ENCODE measurements at places on chromosomes 11 and 22. TPM values are rescaled to one million over a fixed set of nuclear protein-coding genes. Genes with fewer than 3 reads are reported as not detected.

DNA sequence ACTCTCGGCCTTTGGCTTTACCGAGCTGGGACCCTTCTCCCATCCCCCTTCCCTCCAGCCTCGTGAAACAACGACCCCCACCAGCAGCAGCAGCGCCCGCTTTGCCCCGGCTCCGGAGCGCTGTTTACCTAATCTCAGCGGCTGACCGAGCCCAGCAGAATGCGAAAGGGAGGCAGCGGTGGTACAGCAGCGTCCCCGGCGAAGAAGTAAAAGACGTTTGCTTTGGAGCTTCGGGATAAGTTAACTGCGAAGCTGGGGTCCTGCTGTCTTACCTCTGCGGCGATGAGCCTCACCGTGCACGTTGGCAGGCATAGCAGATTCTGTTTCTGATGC is 2.0 kb upstream of the LARGE1 start:
- peak; percentile 51 for DNase-seq
- H3K27me3 ChIP-seq: no peaks in the 10 kb centered on the region
- H3K4me3 ChIP-seq: peak overlapping the region; percentile 63
- H3K36me3 ChIP-seq: no peaks in the 10 kb centered on the region

- DNase-seq: no peak
- no peaks in the 10 kb centered on the region for H3K36me3 ChIP-seq
- H3K27me3 ChIP-seq: no peaks in the 10 kb centered on the region
- no peak overlapping the region for H3K4me3 ChIP-seq
- H3K4me1 ChIP-seq: no peaks in the 10 kb centered on the region
Observed at GRCh38 chr22:19057999-19058491, 64.2 kb downstream of the DGCR2 start.

- H3K27me3 ChIP-seq: no peaks in the 10 kb centered on the region
- H3K36me3 ChIP-seq: no peaks in the 10 kb centered on the region
- H3K27ac ChIP-seq: no peak overlapping the region
- H3K4me3 ChIP-seq: no peak overlapping the region
- no peak for DNase-seq
Observed at GRCh38 chr22:33620085-33620484, 300.2 kb downstream of the LARGE1 start.

- no peak for DNase-seq
- H3K4me3 ChIP-seq: no peak overlapping the region
- H3K4me1 ChIP-seq: no peaks in the 10 kb centered on the region
Observed at GRCh38 chr11:86294026-86294425, 8.0 kb upstream of the HIKESHI start.

DNA sequence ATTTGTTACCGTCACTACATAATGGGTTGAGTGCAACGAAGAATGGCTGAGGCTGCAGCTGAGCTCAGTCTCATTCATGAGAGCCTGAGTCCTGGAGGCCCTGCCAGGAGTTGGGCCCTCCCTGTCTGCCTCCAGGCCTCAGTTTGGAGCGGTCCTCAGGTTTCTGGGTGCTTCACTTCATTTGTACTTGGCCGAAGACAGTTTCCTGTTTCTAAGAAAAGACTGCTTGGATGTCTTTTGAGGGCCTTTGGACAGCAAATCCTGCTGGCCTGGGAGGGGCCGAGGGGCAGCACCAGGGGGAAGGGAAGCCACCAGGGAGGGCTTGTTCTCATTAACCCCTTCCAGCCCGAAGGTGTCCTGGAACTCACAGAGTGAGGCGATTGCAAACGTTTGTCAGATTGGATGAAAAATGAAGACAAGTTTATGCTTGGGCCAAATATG is 163.1 kb downstream of the ETS1 start:
- no peak for DNase-seq
- H3K27ac ChIP-seq: peak overlapping the region; percentile 20
- H3K27me3 ChIP-seq: no peaks in the 10 kb centered on the region
- no peaks in the 10 kb centered on the region for H3K4me1 ChIP-seq
- H3K4me3 ChIP-seq: no peak overlapping the region
- H3K36me3 ChIP-seq: no peaks in the 10 kb centered on the region

DNA sequence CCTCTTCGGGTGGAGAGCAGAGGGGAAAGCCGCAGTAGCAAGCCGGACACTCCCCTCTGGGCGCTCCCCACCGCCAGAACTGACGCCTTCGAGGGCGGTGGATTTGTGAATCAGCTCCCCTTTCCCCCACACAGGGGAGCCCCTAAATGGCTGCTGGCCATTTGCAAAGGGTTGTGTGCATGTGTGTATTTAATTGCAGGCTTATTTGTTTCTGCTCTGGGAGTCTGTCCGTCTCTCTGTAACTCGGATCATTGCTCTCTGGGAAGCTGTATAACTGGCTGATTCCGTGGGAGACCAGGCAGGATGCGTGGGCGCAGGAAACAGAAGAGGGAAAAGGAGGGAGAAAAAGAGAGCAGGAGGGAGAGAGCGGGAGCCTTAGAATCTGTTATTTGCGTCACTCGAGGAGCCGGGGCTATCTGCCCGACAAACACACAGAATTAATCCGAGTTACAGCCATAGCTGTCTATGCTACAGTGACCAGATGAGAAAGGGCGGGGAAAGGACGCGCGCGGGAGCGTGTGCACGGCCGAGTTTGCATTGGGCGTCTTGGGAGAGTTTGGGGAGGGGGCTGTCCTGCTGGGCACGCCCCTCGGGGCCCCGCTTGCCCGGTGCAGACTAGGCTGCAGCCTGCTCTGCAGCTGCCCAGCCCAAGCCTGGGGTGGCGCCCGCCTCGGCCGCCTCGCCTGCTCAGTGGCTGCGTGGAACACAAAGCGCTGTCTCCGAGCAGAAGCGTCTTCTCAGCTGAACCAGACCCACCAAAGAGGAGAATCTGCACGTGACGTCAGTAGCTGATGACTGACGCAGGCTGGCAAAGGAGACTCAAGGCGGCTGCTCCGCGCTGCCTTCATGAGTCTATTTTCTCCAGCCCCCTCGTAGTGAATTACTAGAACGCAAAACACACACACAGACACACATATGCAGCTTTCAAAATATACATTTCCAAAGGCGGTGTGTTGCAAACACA is 105.3 kb upstream of the HSD17B12 start:
- no peaks in the 10 kb centered on the region for H3K36me3 ChIP-seq
- H3K27me3 ChIP-seq: peaks cover 59% of the 10 kb centered on the region
- no peak overlapping the region for H3K27ac ChIP-seq
- no peak for DNase-seq
- H3K4me1 ChIP-seq: no peaks in the 10 kb centered on the region

GRCh38 chr11:1219834-1220815 is 2.7 kb upstream of the MUC5B start:
- H3K36me3 ChIP-seq: no peaks in the 10 kb centered on the region
- no peak for DNase-seq
- H3K27ac ChIP-seq: no peak overlapping the region
- no peaks in the 10 kb centered on the region for H3K4me1 ChIP-seq
- H3K4me3 ChIP-seq: no peak overlapping the region
- H3K27me3 ChIP-seq: no peaks in the 10 kb centered on the region

DNA sequence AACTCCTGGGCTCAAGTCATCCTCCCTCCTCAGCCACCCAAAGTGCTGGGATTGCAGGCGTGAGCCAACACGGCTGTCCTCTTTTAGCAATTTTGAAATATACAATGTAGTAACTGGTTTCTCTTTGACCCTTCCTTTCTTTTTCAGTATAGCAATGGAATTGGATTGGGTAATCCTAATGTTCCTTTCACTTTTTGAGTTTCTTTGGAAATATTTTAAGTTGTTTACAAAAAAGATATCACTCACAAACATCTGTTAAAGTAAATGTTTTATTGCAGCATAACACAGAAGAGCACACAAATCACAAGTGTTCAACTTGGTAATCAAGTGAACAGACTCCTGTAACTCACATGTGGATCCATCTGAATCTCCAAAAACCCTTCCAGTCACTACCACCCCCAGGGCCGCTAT is 44.6 kb upstream of the EP300 start:
- H3K27ac ChIP-seq: peak overlapping the region; percentile 71
- no peaks in the 10 kb centered on the region for H3K36me3 ChIP-seq
- peak; percentile 27 for DNase-seq
- no peaks in the 10 kb centered on the region for H3K4me1 ChIP-seq
- no peaks in the 10 kb centered on the region for H3K27me3 ChIP-seq
- H3K4me3 ChIP-seq: no peak overlapping the region

- H3K27me3 ChIP-seq: no peaks in the 10 kb centered on the region
- no peak overlapping the region for H3K4me3 ChIP-seq
- DNase-seq: no peak
- no peaks in the 10 kb centered on the region for H3K4me1 ChIP-seq
- H3K27ac ChIP-seq: no peak overlapping the region
Observed at GRCh38 chr11:134939031-134939430, 527.0 kb upstream of the B3GAT1 start.

- H3K36me3 ChIP-seq: no peaks in the 10 kb centered on the region
- H3K27ac ChIP-seq: peak overlapping the region; percentile 100
Observed at GRCh38 chr22:41091132-41092022, 1.0 kb upstream of the EP300 start.

- peak; percentile 71 for DNase-seq
- H3K27me3 ChIP-seq: no peaks in the 10 kb centered on the region
- no peaks in the 10 kb centered on the region for H3K4me1 ChIP-seq
- peak overlapping the region; percentile 89 for H3K27ac ChIP-seq
Observed at GRCh38 chr11:66068154-66068821, 1.8 kb upstream of the PACS1 start.

DNA sequence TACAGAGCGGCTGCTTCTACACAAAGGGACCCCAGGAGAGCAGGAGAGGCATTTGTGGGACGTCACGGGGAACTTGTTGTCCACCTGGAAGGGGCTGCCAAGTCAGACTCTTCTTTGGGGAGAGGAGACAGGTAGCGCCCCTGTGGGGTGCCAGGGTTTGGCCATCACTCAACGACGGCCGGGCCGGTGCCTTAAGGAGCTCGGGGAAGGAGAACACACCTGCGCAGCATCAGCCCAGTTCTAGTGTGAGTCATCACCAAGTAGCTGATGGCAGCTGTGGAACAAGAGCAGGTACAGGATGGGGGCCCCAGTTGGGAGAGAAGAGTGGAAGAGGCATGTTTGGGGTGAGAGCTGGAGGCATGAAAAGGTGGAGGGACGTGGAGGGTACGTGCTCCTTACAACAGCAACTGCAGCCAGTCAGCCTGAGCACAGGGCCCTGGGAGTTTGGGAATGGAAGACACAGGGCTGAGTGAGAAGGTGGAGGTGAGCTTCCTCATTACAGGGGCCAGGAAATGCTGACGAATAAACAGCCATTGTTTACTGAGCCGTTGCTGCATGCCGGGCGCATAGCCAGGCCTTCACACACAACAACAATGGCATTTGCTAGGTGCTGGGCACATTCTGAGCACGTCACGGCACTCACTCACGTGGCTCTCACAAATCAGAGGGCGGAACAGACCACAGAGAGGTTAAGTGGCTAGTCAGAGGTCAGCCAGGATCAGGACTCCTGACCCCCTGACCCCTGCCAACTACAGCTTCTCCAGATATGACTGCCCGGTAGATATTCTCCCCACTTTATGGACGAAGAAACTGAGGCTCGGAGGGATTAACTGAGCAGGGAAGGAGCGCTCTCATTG is 29.1 kb upstream of the TP53I11 start:
- DNase-seq: no peak
- H3K27me3 ChIP-seq: no peaks in the 10 kb centered on the region
- H3K27ac ChIP-seq: no peak overlapping the region

DNA sequence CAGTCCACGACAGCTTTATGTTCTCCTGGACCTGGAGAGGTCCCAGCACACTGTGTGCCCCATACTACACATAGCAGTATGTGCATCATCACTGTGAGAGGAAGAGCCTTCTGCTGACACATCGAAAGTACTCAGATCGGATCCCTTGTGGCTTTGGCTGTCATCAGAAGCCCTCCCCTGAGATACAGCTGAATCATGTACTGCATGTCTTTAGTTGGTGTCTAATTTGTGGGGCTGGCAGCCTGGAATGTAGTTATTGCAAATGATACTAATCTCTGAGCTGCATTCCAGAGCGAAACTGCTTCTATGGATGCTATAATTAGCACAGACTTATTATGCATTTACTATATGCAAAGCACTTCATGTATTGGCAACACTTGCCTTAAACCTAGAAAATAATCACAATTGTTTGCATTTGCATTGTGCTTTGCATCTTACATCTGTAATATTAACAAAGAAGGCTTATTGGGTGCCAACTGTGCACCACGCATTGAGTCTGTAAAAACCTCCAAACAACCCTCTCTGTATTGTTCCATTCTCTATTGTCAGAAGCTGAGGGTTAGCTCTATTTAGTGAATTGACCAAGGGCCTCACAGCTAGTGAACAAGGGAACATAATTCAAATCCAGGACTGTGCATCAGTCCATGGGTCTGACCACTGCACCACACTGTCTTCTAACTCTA is 89.2 kb upstream of the CRTAM start:
- H3K4me3 ChIP-seq: no peak overlapping the region
- no peaks in the 10 kb centered on the region for H3K27me3 ChIP-seq
- no peaks in the 10 kb centered on the region for H3K4me1 ChIP-seq
- H3K36me3 ChIP-seq: no peaks in the 10 kb centered on the region
- DNase-seq: no peak

GRCh38 chr11:94672636-94673035 is 95.5 kb upstream of the AMOTL1 start:
- no peak overlapping the region for H3K27ac ChIP-seq
- DNase-seq: no peak
- H3K4me1 ChIP-seq: peaks cover 5% of the 10 kb centered on the region
- H3K27me3 ChIP-seq: no peaks in the 10 kb centered on the region

DNA sequence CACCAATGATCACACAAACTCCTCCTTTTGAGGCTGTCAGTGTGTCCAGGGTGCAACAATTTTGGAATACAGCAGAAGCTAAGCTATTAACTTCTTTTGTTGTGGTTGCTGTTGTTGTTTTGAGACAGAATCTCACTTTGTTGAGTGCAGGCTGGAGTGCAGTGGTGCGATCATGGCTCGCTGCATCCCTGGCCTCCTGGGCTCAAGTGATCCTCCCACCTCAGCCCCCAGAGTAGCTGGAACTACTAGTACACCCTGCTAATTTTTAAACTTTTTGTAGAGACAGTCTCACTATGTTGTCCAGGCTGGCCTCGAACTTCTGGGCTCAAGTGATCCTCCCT is 22.0 kb downstream of the GSTT2B start:
- no peak overlapping the region for H3K27ac ChIP-seq
- no peaks in the 10 kb centered on the region for H3K4me1 ChIP-seq
- no peak overlapping the region for H3K4me3 ChIP-seq
- H3K27me3 ChIP-seq: no peaks in the 10 kb centered on the region
- no peaks in the 10 kb centered on the region for H3K36me3 ChIP-seq

GRCh38 chr11:8082391-8083087 is 1.5 kb downstream of the TUB start:
- DNase-seq: peak; percentile 58
- H3K4me3 ChIP-seq: no peak overlapping the region
- H3K4me1 ChIP-seq: peaks cover 17% of the 10 kb centered on the region
- no peaks in the 10 kb centered on the region for H3K36me3 ChIP-seq
- H3K27ac ChIP-seq: peak overlapping the region; percentile 87
- H3K27me3 ChIP-seq: no peaks in the 10 kb centered on the region

Gene UVRAG
- 42.9 TPM for total RNA-seq

Gene CHRM1
- total RNA-seq: not detected

Gene RCOR2
- total RNA-seq: 5.8 TPM

Gene SH3BP1
- total RNA-seq: 12.0 TPM

Gene TMEM86A
- 3.9 TPM for total RNA-seq

Gene MMP27
- not detected for total RNA-seq

Gene VSTM5
- 2.5 TPM for total RNA-seq

Gene SLC6A5
- not detected for total RNA-seq

Gene ZP1
- not detected for total RNA-seq

Gene ASRGL1
- total RNA-seq: 28.4 TPM

Measured in uterus (tissue), 4 donors.